ENCODE measurements at places on chromosomes 5 and 9. TPM values are rescaled to one million over a fixed set of nuclear protein-coding genes. Genes with fewer than 3 reads are reported as not detected.
A peak's percentile ranks its signal among the peaks of the same experiment; 100 is the strongest.

WNK2 gene
- 13.3 TPM for total RNA-seq

CDX1 gene
- 0.62 TPM for total RNA-seq

SLCO4C1 gene
- total RNA-seq = 1.7 TPM

WDR38 gene
- not detected for total RNA-seq

ENHO gene
- total RNA-seq = 33.3 TPM

CRHBP gene
- 2.3 TPM for total RNA-seq

MYORG gene
- 19.8 TPM for total RNA-seq

CCL27 gene
- total RNA-seq = 0.41 TPM

ADRA1B gene
- not detected for total RNA-seq

LURAP1L gene
- total RNA-seq = 1.7 TPM

SLC36A2 gene
- total RNA-seq = not detected

PCDHA1 gene
- not detected for total RNA-seq

DNA sequence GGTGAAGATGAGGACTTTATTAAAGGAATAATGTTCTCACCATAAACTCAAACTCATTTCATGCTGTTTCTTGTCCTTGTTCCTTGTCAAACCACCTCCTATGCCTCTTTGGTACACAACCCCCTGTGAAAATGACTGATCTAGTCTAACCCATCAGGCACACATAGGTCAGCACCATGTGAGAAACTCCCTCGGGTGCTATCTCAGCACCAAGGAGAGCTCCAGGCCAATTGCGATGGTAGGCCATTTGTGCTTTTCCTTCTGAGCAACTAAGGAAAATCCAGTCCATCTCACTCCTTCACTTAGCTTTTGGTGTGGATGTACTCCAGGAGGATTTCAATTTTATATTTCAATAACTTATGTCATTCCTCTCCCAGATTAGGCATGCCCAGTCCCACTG lies 199.8 kb downstream of the ZNF608 start:
- DNase-seq = peak; percentile 12

- DNase-seq = no peak
Observed at GRCh38 chr9:85038061-85038460, 368.5 kb downstream of the NTRK2 start.

GRCh38 chr5:95810305-95811125 lies 12.0 kb downstream of the GLRX start:
- no peak for DNase-seq

GRCh38 chr9:133505901-133506652 lies 18.7 kb downstream of the MYMK start:
- DNase-seq = no peak

DNA sequence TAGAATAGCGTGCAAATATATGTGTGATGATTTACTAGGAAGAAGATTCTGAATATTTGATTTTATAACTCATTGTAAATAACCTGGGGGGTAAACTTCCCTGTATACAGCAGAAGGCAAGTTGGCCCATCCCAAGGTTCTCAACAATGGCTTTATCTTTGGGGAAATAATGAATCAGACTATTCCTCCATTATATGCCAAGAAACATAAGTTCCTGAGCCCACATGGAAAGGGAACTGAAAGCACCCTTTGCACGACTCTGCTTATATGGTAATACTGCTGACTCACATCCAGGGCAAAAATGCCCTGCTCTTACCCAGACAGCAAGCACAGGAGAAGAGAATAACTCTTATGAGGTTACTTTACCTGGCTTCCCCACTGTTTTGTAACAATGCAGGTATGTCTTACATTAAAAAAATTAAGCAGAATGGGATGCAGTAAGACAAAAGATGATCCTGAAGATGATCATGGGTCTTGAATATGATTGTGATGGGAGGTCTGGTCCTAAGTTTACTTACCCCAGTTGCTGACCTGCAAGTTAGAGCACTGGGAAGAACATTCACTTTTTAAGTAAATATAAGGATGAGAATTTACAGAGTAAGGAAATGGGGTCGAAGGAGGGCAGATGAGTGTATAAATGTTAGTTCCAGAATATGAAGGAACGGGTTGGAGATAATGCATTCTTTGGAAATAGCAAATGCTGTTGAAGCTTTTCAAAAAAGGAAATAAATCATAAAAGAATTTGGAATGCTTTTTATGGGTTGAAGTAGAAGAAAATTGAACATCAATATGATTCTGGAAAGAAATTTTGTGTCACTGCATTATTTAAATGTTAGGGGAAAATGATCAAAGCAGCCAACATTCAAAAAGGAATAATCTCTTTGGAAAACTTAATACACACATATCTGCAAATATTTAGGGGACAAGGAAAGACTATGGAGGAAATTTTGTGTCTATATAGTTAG lies 428.4 kb upstream of the MPDZ start:
- no peak for DNase-seq

DNA sequence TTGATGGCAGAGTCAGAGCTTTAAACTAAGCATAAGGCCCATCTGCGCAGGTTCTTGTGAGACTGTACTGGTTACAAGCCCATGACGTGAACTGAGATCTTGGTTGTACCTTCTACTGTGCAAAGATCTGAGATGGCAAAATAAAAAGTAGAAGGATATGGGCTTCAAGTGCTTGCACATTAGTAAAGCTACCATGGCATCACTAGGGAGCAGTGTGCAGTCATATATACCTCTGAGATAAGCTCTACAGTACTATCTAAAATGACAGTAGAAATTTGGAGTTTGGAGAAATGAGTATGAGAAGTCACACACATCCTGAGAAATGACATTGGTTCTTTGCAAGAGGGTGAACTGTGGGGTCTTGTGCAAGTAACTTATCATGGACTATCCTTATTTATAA lies 408.2 kb upstream of the PRR16 start:
- DNase-seq = no peak

- DNase-seq = no peak
Observed at GRCh38 chr5:72618708-72619107, 111.5 kb upstream of the ZNF366 start.

DNA sequence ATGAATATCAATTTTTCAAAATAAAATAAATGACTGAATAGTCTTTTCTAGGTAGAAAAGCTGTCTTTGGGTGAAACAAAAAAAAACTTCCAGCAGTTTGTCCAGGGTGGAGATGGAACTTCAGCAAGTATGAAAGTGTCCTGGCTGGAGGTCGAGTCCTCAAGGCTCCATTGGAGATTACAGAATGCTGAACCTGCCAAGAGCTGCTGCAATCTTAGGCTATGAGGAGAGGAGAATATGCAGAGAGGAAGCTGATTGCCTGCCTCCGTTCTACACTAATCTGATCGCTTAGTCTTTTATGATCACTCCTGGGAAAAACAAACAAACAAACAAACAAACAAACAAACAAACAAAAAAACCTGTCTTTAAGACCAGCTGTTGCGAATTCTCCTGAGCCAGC lies 50.6 kb downstream of the NREP start:
- DNase-seq = no peak

DNA sequence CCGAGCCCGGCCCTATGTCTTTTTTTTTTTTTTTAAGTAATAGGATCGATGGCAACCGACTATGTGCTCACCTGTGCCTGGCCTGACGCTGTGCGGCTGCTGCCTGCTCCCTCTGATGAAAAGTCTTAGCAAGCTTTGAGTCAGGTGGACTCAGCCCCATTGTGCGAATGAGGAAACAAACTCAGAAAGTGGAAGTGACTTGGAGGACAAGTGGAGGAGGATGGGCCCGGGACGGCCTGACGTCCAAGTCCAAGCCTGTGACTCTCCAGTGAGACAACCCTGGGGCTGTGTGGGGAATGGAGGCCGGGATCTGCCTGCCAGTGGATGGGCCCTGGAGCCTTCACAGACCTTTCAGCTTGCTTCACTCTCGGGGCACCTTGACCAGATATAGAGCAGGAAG lies 57.9 kb downstream of the EXD3 start:
- peak; percentile 40 for DNase-seq

- DNase-seq = no peak
Observed at GRCh38 chr5:173290477-173291131, 37.6 kb downstream of the STC2 start.

GRCh38 chr9:116365056-116365471 lies 211.5 kb downstream of the PAPPA start:
- DNase-seq = peak; percentile 64

- DNase-seq = no peak
Observed at GRCh38 chr5:115573133-115573532, 28.6 kb upstream of the FEM1C start.

DNA sequence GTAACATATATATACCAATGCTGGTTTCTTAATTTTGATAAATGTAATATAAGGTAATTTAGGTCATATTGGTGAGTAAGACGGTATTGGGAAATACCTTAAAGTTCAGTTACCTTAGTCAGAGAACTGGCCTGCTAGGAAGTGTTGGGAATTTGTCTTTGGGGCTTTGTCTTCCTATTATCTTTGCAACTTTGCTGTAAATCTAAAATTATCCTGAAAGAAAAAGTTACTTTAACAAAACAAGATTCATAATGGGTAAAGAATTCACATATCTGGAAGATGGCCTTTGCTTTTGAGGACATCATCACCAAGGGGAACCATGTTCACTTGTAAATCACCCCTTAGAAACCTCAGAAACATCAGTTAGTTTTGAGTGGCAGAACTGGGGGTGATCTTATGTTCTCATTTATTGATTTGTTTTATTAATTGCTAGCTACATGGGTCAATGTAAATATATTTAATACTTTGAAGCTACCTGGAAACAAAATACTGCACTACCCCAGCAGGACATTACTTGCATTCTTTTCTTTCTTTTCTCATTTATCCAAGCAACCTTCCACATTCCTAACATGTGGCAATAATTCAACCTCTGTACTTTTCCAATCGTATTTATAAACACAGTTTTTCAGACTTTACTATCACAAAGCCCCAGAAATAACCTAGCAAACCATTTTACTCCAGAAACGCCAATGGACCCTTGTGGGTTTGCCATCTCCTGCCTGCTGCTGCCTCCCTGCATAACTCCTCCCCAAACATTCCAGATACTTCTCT lies 41.4 kb downstream of the GLIS3 start:
- no peak for DNase-seq

DNA sequence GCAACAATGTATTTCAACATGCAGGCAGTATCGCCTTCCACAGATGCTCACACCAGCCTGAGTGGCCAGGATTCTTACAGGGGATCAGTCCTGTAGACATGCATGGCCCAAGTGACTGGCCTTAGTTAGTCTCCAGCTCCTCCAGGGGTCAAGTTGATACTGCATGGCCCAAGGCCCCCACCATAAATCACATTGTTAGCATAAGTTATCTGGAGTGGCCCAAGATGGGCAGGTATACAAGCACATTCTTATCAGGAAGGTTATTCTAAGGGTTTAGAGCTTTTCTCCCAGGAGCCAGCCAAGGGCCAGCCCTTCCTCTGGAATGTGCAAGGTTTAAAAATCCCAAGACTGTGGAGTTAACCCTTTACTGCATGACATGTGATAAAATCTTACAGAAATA lies 230.9 kb upstream of the NFIL3 start:
- DNase-seq = no peak

GRCh38 chr5:57532513-57533497 lies 50.2 kb upstream of the ACTBL2 start:
- no peak for DNase-seq

GRCh38 chr5:43075319-43076293 lies 35.5 kb upstream of the ANXA2R start:
- DNase-seq = no peak

DNA sequence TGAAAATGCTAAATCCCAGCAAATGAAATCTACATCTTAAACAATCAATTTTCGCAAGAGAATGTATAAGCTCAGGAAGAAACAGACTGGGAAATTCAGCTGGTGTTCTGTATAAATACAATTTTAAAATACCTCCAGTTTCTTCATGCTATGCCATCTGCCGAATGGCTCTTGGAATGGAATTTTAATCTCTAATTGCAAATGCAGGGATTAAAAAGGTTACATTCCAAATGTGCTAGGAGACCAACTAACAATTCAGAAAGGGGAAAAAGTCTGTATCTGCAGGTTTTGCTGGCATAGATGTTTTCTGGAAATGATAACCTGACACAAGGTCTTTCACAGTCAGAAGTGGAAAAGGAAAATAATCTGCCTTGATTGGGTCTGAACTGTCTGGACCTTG lies 379.7 kb downstream of the MAT2B start:
- no peak for DNase-seq

DNA sequence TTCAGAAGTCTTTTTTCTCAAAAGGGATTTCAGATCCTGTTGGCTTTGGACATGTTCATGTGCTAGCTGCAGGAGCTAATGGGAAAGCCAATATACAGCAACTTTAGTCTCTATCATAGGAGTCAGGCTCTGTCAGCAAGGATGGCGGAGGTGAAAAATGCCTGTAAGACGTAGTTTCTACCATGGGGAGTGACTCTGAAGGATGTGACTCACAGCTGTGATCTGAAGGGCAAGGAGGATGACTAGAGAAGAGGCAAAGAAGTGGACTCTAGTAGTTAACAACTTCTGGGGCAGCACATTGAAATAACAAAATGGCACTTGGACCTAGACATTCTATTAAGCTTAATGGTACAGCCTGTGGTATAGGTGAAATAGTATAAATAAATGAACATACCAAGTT lies 3.1 kb upstream of the NDUFS4 start:
- DNase-seq = no peak

Measured in H7 (cell line).